ENCODE measurements at places on chromosomes 1 and 21.

GRCh38 chr1:198649968-198650338 lies 11.1 kb downstream of the PTPRC start:
- peak; percentile 51 for DNase-seq

GRCh38 chr1:20604678-20605077 lies 15.8 kb downstream of the CDA start:
- DNase-seq, result no peak

GRCh38 chr21:24939291-24939690 lies 668.0 kb downstream of the MRPL39 start:
- no peak for DNase-seq

- no peak for DNase-seq
These were observed 61.1 kb downstream of the GFI1 start for GRCh38 chr1:92425617-92426016.

DNA sequence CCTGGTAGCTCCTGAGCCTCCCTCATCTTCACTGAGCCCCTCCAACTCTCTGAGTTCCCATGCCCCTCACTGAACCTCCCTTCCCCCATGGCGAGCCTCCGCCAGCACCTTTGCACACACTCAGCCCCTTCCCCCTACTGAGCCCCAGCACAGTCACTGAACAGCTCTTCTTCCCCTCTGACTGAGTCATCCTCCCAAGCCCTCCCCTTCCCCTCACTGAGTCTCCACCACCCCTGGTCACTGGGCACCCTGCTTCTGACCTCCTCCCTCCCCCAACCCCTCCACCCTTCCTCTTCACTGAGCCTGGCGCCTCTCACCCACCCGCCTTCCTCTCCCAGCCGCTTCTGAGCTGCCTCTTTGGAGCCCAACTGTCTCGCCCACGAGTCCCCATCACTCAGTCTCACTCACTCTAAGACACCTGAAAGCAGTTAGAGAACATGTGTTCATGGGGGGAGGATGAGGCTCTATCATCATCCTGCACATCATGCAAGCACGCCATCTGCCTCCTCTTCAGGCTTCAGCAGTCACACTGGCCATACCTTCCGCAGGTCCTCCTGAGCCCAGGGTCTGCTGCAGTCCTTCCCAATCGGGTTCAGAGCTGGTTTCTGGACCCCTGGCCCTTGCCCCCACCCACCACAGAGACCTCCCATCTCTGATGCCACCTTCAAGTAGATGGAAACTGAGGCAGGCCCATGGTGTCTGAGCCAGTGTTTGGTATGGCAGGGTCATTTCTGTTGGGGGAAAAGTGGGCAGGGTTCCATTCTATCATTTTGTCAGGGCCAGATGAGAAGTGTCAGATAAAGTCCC lies 2.0 kb upstream of the TRNP1 start:
- DNase-seq, result peak; percentile 38

- DNase-seq, result no peak
These were observed 1495.3 kb downstream of the MRPL39 start for GRCh38 chr21:24112020-24112419.

DNA sequence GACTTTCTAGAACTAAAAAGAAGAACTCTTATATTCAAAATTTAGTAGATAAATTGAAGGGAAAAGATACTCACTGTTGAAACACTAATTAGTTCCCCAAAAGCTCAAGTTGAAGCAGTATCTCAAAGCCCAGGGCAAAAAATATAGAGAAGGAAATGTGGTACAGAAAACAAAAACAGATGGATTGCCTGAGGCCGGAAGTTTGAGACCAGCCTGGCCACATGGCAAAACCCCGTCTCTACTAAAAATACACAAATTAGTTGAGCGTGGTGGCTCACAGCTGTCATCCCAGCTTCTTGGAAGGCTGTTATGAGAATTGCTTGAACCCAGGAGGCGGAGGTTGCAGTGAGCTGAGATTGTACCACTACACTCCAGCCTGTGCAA lies 36.0 kb downstream of the FAM177B start:
- peak; percentile 82 for DNase-seq

DNA sequence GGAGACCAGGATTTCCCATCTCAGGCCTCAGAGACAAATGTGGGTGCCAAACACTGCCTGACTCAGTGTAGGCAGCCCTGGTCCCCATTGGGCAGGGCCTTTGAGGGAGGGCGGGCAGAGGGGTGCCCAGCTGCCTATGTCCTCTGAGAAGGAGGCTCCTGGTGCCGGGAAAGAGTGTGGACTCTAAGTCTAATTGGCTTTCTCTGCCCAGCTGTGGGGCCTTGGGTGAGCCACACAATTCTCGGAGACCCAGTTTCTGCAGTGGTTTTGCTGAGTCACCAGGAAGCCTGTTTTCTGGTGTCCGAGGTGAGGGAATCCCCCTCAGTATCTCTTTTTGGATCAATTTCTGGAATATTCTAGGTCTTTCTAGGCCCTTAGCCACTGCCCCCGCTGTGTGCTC lies 35.3 kb upstream of the ACTL8 start:
- DNase-seq, result no peak

GRCh38 chr1:2177541-2177940 lies 17.0 kb downstream of the FAAP20 start:
- no peak for DNase-seq

- DNase-seq, result no peak
These were observed 45.7 kb upstream of the COX20 start for GRCh38 chr1:244789731-244790130.

All from GM12865 (cell line).